ENCODE measurements at places on chromosomes 1 and 21.

- DNase-seq = no peak
These were observed 126.5 kb downstream of the MATN1 start for GRCh38 chr1:30596891-30597290.

DNA sequence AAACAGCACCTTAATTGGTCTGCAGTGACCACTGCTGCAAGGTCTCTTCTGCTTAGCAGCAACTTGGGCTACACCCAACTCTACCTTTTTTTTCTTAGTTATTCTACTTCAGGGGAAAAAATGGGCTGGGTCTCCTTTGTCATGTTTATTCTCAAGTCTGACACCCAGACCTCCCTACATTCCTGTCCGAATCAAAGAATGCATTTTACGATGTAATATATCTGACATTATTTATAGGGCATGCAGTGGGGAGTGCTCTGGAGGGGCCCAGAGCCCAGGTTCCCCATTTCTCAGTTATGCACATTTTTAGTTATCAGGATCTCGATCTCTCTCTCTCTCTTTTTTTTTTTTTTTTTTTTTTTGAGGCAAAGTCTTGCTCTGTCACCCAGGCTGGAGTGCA, 50.5 kb downstream of the OPTC start:
- DNase-seq = no peak

- DNase-seq = no peak
These were observed 55.7 kb downstream of the WARS2 start for GRCh38 chr1:119084798-119085197.

GRCh38 chr1:24294716-24295371, 24.3 kb upstream of the GRHL3 start:
- no peak for DNase-seq

GRCh38 chr1:47334765-47335435, 1.3 kb downstream of the CMPK1 start:
- DNase-seq = no peak

DNA sequence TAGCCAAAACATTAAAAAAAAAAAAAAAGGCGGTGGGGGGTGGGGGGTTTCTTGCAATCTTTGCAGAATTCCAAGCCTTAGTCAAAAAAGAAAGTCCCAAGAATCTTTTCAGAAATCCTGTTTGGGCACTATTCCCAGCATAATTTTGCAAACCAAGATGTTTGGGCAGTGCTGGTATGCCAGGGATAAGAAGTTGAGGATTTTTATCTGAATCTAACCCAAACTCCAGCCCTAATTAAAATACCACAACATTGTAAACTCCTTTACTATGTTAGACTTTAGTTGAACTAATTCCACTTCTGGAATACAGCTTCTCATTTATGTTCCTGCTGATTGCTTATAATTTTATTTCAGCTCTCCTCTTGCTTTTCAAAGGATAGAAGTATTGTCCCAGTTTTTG, 504.1 kb upstream of the ADGRL2 start:
- no peak for DNase-seq

GRCh38 chr1:74693473-74693872, 19.9 kb upstream of the ERICH3 start:
- no peak for DNase-seq

DNA sequence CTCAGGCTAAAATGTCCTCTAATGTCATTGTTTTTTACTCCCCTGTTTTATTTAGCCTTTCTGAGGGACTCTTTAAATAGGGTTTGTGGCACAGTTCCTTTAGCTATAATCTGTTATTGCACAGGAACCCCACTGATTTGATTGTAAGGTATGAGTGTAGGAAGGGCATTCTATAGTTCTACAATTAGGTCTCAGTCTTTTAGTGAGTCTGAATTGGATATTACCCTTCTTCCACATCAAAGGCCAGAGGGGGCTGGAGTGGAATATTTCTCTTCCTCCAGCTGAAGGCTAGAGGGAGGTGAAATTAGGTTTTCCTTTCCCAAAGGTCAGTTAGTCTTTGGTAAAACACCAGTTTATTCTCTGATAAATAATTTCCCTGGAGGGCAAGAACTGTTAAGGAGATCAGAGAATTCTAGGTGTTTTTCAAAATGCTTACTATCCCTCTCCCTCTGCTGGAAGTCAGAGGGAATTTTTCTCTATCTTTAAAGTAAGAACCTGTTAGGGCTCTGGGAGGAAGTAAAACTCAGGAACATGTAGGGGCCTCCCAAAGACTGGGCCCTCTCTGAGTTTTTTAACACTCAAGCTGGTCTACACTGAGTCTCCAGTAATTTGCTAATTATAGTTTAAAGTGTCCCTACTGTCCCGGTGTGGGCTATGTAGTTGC, 176.3 kb upstream of the ZNHIT6 start:
- no peak for DNase-seq

Measured in effector CD8-positive, alpha-beta T cell (primary cell).